ENCODE measurements at places on chromosomes 2 and 18. TPM values are rescaled to one million over a fixed set of nuclear protein-coding genes. Genes with fewer than 3 reads are reported as not detected.

- H3K4me3 ChIP-seq = no peak overlapping the region
- H3K27ac ChIP-seq = no peak overlapping the region
- DNase-seq = no peak
Measured at GRCh38 chr2:239951129-239951734, 73.9 kb downstream of the NDUFA10 start.

Gene TRABD2A
- 2.6 TPM for polyA plus RNA-seq

Gene SP110
- 31.1 TPM for polyA plus RNA-seq

DNA sequence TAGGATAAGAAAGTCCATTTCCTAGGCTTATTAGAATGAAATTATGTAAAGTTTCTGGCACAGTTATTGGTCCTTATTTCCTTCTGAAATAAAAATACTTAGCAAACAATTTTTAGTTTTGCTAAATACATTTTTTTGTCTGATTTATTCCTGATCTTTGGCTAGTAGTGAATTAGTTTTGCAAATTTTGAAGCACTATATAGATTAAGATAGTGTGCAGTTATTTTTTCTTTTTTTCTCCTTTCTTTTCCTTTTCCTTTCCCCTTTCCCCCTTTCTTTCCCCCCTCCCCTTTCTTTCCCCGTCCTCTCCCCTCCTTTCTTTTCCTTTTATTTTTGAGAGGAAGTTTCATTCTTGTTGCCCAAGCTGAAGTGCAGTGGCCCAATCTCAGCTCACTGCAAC, 59.7 kb downstream of the BIRC6 start:
- no peak overlapping the region for H3K4me3 ChIP-seq
- no peak overlapping the region for H3K27ac ChIP-seq
- no peaks in the 10 kb centered on the region for H3K4me1 ChIP-seq

Gene ALPG
- polyA plus RNA-seq = 0.14 TPM

DNA sequence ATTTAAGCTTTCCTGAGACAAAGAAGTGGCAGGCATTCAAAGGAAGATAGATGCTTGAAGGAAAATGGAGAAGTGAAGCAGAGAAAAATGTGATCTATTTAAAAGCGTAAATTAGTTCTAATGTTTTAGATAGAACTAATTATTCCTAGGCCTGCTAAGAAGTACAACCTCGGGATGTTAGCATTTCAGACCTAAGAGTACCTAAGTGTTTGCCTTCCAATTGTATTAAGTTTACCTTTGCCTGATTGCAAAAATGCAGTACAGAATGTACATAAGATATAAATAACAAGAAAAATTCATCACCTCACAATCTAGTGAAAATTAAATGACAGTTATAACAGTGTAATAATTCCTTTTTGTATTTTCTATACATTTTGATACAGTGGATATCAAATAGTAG, 71.1 kb upstream of the HNMT start:
- DNase-seq = no peak
- no peak overlapping the region for H3K4me3 ChIP-seq
- H3K36me3 ChIP-seq = no peaks in the 10 kb centered on the region
- no peak overlapping the region for H3K27ac ChIP-seq
- H3K27me3 ChIP-seq = no peaks in the 10 kb centered on the region

GRCh38 chr2:171225302-171225980, 64.7 kb upstream of the TLK1 start:
- H3K36me3 ChIP-seq = no peaks in the 10 kb centered on the region
- no peaks in the 10 kb centered on the region for H3K4me1 ChIP-seq
- H3K27me3 ChIP-seq = no peaks in the 10 kb centered on the region
- H3K27ac ChIP-seq = no peak overlapping the region
- DNase-seq = no peak
- no peak overlapping the region for H3K4me3 ChIP-seq

Gene DQX1
- 0.17 TPM for polyA plus RNA-seq

DNA sequence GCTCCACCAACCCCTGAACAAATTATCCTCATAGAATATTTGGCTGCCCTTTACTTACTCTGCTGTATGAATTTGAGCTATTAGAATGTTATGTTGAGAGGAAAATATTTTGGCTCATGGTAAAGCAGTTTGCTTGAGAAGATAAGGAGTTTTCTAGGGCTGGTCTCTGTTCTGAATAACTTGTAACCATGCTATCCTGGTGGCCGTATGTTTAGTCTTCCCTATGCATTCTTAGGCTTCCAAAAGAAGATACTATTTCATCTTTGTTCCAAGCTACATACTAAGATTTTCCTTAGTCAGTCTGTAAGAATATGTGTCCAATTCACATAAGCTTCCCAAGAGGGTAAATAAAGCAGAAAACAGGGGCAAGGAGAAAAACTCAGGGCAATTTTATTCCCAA, 1105.1 kb upstream of the PIK3C3 start:
- H3K36me3 ChIP-seq = no peaks in the 10 kb centered on the region
- no peak overlapping the region for H3K4me3 ChIP-seq

GRCh38 chr2:216590780-216591179, 42.4 kb upstream of the IGFBP2 start:
- no peaks in the 10 kb centered on the region for H3K4me1 ChIP-seq
- DNase-seq = peak; percentile 76
- no peak overlapping the region for H3K27ac ChIP-seq
- no peaks in the 10 kb centered on the region for H3K27me3 ChIP-seq
- no peak overlapping the region for H3K4me3 ChIP-seq
- no peaks in the 10 kb centered on the region for H3K36me3 ChIP-seq

GRCh38 chr2:11679486-11680181, 9.6 kb upstream of the NTSR2 start:
- DNase-seq = no peak
- H3K36me3 ChIP-seq = no peaks in the 10 kb centered on the region
- H3K4me3 ChIP-seq = no peak overlapping the region
- H3K4me1 ChIP-seq = no peaks in the 10 kb centered on the region
- no peak overlapping the region for H3K27ac ChIP-seq
- peaks cover 15% of the 10 kb centered on the region for H3K27me3 ChIP-seq

DNA sequence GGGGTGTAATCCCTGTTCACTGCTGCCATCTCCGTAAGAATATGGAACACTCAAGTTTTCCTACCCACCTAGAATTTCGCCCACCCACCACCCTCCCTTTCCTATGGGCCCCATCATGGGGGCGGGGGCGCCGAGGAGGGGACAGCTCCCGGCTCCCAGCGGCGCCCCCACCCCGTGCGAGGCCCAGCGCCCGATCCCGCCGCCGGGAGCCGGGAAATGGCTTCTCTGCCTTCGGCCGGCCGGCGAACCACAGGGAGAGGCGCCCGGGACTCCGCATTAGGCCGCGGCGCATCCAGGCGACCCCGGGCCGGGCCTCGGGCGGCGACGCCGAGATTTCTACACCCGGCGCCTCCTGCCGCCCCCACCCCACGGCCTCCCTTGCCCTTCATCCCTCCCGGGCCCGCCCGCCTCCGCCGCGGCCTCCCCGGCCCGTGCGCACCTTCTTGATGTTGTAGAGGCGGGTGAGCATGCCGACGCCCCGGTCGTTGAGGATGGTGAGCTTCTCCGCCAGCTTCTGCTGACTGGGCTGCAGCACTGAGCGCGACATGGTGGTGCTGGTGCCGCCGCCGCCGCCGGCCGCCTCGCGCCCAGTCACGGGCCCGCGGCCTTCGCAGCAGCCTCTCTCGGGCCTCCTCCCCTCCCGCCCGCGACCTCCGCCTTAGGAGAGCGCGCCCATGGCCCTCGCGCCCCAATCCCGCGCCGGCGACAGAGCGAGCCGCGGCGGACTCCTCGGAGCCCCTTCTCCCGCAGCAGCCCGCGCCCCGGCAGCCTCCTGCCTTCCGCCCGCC, 510 bp downstream of the NCKAP1 start:
- peak; percentile 64 for DNase-seq
- H3K27me3 ChIP-seq = no peaks in the 10 kb centered on the region
- H3K27ac ChIP-seq = peak overlapping the region; percentile 100
- H3K36me3 ChIP-seq = no peaks in the 10 kb centered on the region
- peak overlapping the region; percentile 74 for H3K4me3 ChIP-seq

Gene KLHL30
- polyA plus RNA-seq = 0.18 TPM

- no peak for DNase-seq
- H3K4me3 ChIP-seq = no peak overlapping the region
- no peak overlapping the region for H3K27ac ChIP-seq
- no peaks in the 10 kb centered on the region for H3K27me3 ChIP-seq
Measured at GRCh38 chr2:62971936-62972335, 78.7 kb upstream of the OTX1 start.

Data from lung (tissue), 17 donors.